ENCODE measurements at places on chromosomes 12 and 14.

DNA sequence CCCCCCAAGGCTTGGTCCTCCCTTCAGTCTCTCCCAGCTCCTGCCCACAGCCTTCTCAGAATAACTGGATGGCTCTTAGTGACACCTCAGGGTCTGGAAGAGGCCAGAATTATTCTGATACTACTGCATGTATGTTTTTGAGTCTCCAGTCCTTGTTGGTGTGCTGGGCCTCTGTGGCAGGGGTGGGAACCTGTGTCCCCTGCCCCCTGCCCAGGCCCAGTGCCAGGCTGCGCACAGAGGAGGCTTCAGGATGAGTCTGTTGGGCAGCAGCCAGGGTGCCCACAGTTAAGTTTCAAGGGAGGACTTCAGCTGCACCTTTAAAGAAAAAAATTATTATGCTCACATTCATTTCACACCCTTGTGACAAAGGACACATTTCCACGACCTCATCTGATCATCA, 348.3 kb downstream of the CACNA1C start:
- DNase-seq, result no peak

GRCh38 chr12:75483431-75483830, 2.9 kb downstream of the GLIPR1 start:
- DNase-seq, result no peak

- DNase-seq, result no peak
Measured at GRCh38 chr12:110916295-110916875, 4.0 kb downstream of the MYL2 start.

- no peak for DNase-seq
Measured at GRCh38 chr12:66453120-66453519, 150.8 kb downstream of the HELB start.

- no peak for DNase-seq
Measured at GRCh38 chr12:68943848-68944247, 10.9 kb upstream of the CPM start.

- DNase-seq, result no peak
Measured at GRCh38 chr14:39666386-39666785, 234.2 kb upstream of the FBXO33 start.

All from NCI-H1694 treated with DMSO at 0.1 percent for 48 hours (cell line).